Body of pancreas (tissue), 4 donors: ENCODE measurements at places on chromosomes 2 and 18.

DNA sequence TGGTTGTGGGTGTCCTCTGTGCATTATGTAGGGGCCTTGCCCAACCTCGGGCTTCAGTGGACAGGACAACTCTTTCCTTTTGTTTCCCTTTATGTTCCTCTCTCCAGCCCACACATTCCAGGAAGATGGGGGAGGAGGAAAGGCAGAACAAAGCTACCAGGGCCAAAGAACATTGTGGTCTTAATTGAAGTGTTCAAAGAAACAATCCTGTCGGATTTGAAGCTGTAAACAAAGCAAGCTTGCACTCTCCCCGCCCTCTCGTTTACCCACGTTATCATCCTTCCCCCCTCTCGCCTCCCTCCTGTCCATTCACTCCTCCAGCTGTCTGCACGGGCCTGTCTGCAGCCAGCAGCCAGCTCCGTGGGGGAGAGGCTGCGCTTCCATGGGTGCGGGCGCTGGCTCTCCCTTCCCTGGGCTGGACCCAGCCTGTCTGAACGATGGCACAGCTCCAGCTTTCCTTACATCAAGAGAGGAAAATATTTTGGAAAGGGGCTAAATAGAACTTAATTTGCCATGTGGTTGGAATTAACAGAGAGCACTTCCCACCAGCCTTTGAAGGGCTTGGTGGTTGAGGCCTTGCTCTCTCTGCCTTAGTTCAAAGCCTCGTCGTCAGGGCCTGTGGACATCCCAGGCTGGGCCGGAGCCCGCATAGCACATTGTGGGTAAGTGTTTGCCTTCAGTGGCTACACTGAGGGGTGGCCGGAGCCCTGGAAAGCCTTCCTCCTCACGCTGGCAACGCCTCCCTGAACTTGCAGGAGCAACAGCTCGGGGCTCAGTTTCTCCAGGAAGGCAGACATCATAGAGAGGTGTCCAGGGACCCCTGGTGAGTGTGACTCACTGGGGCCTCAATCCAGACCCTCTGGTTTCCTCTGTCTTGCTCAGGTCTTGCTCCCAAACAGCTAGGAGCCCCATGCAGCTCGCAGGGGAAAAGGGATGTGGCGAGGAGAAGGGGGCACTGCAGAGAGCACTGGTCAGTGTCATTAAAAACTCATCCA lies 60.6 kb upstream of the HS6ST1 start:
- no peak for DNase-seq

DNA sequence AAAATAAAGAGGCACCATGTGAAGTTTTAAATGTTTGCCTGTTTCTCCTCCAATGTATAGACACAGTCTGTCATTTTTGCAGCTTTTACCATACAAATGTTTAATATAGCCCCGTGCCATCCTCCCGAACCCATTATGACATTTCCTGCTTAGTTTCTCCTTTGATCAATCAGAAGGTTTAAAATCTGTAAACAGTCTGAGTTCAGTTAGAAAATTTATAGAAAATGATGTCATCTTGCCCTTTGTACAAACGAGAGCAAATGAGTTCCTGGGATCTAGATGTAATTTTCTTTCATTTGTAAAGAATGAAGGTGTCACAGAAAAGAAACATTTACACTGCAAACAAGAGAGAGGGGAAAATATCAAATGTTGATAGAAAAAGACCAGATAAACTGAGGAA lies 62.7 kb upstream of the NFU1 start:
- DNase-seq: no peak

- no peak for DNase-seq
Observed at GRCh38 chr18:36015629-36016028, 43.1 kb downstream of the RMP24 start.

GRCh38 chr2:66428986-66429612 lies 5.8 kb upstream of the MEIS1 start:
- no peak for DNase-seq

- no peak for DNase-seq
Observed at GRCh38 chr2:137178951-137179377, 413.6 kb downstream of the THSD7B start.

DNA sequence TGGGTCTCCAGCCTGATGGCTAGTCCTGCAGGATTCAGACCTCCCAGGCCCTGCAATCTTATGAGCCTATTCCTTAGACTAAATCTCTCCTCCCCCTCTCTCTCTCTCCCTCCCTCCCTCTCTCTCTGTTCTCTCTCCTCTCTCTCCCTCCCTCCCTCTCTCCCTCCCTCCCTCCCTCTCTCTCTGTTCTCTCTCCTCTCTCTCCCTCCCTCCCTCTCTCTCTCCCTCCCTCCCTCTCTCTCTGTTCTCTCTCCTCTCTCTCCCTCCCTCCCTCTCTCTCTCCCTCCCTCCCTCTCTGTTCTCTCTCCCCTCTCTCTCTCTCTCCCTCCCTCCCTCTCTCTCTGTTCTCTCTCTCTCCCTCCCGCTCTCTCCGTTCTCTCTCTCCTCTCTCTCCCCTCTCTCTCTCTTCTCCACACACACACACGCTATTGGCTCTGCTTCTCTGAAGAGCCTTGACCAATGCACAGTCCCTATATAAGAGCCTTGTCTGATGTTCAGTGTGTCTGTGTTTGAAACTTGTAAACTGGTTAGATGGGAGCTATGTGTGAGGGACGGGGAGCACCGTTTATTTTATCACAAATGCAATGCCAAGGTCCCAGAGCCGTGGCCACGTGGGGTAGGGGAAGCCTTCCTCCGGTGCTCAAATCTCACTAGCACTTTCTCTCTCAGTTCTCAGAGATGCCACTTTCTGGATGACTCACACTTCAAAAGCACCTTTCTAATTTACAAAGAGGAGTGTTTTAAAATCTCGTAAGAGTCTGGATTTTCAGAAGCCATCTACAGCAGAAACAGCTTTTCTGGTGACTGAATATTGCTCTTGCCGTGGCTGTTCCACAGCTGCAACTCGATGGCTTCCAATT lies 9.4 kb upstream of the PRLH start:
- DNase-seq: no peak

DNA sequence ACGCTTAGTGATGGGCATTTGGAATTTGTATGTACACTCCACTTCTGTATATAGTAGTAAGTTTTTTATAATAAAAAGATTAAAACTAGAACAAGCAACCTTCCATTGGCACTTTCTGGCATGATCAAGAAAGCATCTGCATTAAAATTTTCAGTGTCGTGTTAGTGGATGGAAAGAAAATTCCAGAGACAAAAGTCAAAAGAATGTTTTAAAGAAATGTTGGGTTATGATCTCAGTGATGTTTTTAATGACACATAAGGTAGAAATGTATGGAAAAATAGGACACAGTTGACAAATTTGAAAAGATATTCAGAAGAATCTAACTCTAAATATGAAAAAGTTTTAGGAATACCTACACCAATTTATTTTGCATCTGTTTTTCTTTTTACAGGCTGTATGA lies 126.1 kb upstream of the FAM117B start:
- no peak for DNase-seq

DNA sequence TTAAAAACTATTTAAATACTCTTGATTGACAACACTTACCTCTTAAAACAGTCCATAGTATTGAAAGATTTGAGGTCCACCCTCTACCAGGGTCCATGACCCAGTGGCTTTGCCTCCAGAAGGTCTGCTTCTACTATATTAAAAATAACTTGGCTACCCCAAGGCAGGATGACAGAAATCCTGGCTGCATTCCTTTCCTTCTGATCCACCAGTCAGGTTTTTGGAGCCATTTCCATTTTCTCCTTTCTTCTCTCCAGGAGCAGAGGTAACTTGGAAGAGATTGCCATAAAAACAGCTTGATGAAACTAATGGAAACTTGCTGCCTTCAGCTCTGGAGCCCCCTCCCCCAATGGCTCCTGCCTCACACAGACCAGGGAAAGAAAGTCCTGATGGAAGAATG lies 2.6 kb upstream of the FAM171B start:
- no peak for DNase-seq

GRCh38 chr18:76985156-76985950 lies 147.2 kb downstream of the MBP start:
- DNase-seq: no peak

- no peak for DNase-seq
Observed at GRCh38 chr18:58392324-58393000, 236.4 kb downstream of the ALPK2 start.

DNA sequence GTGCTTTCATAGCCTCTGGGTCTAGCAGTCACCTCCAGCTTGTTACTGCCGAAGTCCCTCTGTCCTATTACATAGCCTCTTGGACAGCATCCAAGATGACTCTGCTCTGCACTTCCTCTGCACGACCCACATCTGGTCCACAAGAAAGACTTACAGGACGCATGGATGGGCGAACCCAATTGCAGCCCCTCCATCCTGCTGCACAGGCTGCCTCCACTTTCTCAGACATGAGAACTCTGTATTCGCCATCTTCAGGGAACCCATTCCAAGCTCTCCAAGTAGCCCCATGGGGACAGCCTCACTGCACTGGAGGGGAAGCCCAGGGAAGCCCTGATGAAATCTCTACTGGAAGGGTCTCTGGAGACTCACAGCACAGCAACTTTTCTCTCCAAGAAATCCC lies 172.1 kb downstream of the GFPT1 start:
- DNase-seq: peak; percentile 40

GRCh38 chr2:179898873-179899272 lies 37.5 kb upstream of the ZNF385B start:
- DNase-seq: no peak

DNA sequence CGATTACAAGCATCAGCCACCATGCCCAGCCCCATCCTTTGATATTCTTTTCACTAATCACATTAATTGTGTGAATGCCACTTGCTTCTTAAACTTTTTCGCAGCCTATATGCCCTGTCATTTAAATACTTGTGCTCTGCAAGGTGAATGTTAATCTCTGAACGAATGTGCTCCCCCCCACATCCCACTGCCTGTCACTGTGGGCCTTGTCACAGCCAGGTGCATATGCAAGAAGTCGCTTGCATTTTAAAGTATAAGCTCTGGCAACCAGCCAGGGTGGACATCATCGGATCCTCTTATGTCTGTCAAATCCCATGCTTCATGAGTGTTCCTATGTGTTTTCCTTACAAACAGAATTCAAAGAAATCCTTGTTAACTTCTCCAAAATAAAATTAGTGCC lies 304.4 kb downstream of the GALR1 start:
- no peak for DNase-seq

DNA sequence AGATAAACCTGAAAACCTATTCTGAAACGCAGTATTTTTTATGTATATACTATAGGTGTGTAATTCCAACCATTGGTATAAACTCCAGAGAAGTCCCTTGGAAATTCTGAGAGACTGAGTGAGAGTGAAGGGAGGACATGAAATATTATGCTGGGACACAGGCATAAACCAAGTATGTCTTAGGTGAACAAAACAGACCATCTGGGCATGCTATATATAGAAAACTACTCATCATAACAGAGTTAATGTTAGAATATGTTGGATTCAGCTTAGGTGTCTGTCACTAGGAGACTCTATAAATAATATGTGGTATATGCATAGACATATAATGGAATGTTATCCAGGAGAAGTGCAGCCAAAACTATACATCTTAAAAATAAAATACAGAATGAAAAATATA lies 282.6 kb downstream of the LRP1B start:
- DNase-seq: no peak

- no peak for DNase-seq
Observed at GRCh38 chr2:187748958-187749357, 194.7 kb upstream of the TFPI start.

DNA sequence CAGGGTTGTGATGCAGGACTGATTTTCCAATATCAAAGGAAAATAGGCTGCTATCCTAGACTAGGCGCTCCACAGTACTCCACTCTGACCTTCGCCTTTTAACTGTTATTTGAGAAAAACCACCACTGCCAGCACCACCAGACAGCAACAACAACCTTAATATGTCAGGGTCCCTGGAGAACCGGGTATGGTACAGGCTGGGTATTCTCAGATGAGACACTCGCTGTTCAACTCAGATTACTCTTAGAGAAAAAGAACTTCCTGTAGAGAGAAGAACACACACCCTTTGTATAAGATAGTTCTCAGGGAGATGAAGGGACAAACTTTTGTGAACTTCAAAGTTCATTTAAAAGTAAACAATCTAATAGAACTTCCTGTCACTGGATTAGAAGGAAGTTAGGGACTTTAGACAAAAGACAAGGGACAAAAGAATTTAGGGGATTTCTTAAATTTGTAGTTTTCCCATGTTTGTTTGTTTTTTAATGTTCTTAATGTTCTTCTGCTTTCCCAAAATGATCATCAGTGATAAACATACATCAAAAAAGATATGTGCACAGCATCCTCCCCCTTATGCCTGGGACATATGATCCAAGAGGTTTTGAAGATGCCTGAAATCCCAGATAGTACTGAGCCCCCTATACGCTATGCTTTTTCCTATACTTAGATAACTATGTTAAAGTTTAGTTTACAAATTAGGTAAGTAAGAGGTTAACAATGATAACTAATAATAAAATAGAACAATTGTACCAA lies 41.3 kb upstream of the PPP1R1C start:
- DNase-seq: no peak

GRCh38 chr2:29108225-29108624 lies 7.0 kb upstream of the CLIP4 start:
- DNase-seq: no peak

DNA sequence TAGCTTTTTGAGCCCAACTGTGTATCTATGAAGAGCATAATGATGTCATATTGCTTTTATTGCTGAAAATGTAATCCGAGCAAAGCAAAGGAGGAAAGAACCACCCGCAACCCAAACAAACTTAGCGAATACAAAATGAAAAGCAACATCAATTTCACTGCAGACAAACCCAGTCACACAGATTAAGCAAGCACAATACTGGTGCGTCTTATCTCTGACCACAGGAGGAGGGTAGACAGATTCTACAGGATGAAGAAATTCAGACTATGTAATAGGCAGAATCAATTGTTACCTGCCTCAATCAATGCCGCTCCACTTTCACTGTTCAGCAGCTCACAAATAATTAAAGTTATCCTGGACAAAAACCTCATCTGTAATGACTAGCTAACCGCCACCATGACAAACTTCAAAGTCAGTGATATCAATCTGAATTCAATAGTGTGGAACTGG lies 115.5 kb upstream of the SP3 start:
- DNase-seq: no peak

DNA sequence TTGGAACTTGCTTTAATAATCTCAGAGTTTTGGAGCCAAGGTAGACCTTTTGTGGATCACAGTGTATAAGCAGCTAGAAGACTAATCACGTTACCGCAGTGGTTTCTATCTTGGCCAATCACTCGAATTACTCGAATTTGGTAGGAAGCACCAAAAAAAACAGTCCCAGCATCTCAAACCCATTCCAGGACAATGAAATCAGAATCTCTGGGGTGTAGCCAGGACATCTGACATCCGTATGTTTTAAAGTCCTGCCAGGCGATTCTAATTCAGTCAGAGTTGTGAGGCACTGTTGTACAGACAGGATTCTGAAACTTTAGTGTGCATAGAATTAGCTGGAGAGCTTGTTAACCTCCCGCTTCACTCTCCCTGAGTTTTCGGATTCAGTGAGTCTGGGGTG lies 30.8 kb downstream of the GRHL1 start:
- no peak for DNase-seq
